ENCODE measurements at places on chromosomes 16 and 17. TPM values are rescaled to one million over a fixed set of nuclear protein-coding genes. Genes with fewer than 3 reads are reported as not detected.
A peak's percentile ranks its signal among the peaks of the same experiment; 100 is the strongest.

- no peak for DNase-seq
Measured at GRCh38 chr17:66313995-66314659, 11.7 kb downstream of the PRKCA start.

The RRAD gene
- 0.94 TPM for total RNA-seq

DNA sequence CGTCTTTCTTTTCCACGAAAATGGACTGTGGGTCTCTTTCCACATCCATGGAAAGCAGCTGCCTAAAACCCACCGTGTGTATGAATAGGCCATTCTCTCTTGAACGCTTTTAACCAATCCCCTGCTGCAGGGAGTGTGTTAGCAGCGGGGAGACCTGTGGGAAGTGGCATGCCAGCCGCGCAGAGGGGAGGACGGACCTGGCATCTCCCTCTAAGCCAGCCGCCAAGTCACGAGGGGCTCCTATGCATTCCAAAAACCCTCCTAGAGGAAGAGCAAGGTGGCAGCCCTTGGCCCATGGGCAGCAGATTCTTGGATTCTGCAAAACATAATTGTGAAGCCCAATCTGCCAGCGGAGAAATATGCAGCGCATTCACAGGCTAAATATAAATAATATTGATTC is 15.4 kb downstream of the RBFOX3 start:
- no peak for DNase-seq

- DNase-seq = no peak
Measured at GRCh38 chr17:60314423-60314822, 77.5 kb downstream of the USP32 start.

DNA sequence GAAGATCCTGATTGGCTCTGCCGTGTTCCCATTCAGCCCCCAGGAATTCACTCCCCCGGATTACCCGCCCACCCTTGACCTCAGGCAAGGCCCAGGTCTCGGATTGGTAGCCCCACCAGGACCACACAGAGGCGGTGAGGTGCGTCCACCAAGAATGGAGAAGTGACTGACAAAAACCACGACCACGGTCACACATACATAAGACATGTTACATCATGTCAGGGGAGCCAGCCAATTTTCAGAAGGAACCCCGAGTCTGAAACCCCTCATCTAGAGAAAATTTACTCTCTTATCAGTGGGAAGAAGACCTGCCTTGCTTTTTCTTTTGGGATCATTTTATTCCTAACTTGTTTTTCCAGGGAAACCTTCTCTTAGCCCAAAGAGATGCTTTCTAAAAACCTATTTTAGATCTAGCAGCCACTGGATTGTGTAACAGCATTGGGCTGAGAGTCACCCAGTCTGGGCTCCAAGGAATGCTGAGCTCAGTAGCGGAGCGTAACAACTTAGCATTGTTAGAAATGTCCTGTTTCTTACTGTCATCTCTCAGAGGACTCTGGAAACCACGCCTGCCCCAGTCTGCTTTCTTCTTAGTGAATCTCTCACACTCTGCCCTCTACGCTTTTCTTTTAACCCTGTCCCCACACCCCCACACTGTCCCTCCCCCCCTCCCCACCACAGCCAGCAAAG is 164.1 kb downstream of the CMIP start:
- DNase-seq = no peak

GRCh38 chr17:77666881-77667395 is 291.6 kb upstream of the TNRC6C start:
- DNase-seq = no peak

- DNase-seq = no peak
Measured at GRCh38 chr17:8628172-8628571, 2.4 kb downstream of the MYH10 start.

DNA sequence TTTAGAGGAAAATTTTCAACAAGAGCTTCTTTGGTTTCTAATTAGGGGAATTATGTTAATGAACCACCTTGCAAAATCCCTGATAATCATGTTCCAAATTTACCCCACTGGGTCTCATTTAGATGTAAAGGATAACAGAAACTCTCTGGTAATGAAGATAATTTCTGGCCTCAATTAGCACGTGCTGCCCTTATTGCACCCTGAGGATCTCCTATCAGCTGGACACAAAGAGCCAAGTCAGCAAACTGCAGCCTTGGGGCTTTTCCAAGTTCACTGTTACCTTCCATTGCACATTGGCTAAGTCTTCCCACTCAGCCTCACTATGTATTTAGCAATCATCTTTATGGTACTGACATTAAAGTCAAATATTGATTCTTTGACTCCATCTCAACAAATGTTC is 78.1 kb downstream of the GP2 start:
- DNase-seq = no peak

The TLCD1 gene
- not detected for total RNA-seq

GRCh38 chr16:80824623-80825364 is 20.4 kb upstream of the CDYL2 start:
- no peak for DNase-seq

DNA sequence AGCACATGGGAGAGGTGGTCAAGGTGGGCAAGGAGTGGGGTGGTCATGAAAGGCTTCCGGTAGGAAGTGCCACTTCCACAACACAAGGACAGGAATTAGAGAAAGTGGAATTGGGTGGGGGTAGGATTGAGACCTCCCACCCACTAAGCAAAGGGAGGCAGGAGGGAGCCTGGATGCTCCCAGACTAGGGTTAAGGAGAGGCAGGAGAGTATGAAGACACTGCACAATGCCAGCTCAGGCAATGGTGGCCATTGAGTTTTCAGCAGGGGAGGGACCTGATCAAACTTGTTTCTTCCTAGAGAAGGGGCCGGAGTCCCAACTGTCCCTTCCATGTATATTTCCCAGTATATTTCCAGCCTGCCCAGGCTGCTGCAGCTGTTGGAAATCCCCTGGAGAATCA is 3.1 kb upstream of the RAB11FIP4 start:
- DNase-seq = no peak

The ADAD2 gene
- not detected for total RNA-seq

The TBC1D28 gene
- not detected for total RNA-seq

The KCNH4 gene
- total RNA-seq = 0.31 TPM

The FOXN1 gene
- not detected for total RNA-seq

DNA sequence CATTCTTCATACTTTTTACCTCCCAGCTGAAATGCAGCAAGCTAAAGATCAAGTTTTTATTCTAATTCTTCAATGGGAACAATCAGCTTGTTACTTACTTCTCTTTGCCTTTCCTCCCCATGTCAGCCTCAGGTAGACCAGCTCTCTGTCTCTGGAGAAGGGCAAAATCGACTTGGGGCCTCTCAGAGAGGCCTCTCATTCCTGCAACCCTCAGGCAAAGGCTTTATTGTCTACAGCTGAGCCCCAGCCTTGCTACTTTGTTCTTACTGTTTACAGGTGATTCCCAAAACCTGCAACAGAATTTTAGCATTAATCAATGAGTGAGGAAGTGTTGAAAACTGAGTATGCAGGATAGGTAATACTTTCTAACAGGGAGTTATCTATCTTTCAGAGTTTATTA is 148.6 kb downstream of the KIF2B start:
- no peak for DNase-seq

DNA sequence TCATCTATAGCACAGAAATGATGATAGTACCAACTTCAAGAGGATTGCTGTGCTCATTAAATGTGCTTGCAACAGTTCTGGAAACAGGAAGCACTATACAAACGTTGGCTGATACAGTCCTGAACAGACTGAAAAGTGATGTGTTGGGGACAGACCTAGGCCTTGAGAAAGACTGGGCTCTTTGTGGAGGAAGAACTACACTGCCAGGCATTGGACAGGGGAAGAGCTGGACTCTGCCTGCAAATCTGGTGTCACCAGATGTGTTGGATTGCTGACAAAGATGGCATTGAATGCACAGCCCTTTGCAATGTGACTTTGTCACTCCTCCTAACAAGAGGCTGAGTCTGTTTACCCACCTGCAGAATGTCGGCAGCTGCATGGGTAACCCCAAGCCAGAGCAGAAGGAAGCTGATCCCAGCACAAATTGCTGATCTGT is 12.4 kb upstream of the ST6GALNAC2 start:
- DNase-seq = peak; percentile 49

DNA sequence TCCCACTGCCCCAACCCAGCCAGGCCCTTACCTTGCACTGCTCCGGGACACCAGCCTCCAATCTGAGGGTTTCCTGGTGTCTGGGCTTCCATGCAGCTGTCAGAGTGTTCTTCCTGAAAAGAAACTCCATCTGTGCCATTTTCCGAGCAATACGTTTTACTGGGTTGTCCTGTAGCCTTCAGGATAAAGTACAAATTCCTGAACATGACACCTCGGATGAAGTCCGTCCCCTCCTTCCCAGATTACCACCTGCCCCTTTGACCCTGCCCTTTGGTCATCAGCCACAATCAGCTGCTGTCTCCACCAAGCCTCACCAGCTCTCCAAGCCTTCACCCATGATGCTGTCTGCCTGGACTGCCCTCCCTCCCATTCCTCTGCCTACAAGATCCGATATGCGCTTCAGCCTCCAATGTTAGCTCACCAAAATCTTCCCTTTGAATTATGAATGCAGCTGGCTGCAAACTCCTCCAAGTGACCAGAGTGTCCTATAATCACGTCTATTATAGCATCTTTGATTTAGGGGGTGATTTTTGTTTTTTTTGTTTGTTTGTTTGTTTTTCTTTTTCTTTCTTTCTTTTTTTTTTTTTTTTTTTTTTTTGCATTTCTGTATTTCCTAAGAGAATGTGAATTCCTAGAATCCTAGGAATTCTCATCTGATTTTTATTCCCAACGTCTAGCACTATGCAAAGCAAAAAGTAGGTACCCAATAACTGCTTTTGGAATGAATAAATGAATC is 60.6 kb upstream of the KIFC3 start:
- no peak for DNase-seq

The FAM83G gene
- total RNA-seq = 0.16 TPM

GRCh38 chr17:75783069-75783783 is 1.4 kb upstream of the UNK start:
- no peak for DNase-seq

- DNase-seq = no peak
Measured at GRCh38 chr17:50640686-50641351, 6.1 kb downstream of the ABCC3 start.

GRCh38 chr17:15245054-15245453 is 20.1 kb downstream of the PMP22 start:
- no peak for DNase-seq

The NDEL1 gene
- 47.7 TPM for total RNA-seq

- DNase-seq = no peak
Measured at GRCh38 chr17:50027881-50028735, 27.8 kb upstream of the ITGA3 start.

DNA sequence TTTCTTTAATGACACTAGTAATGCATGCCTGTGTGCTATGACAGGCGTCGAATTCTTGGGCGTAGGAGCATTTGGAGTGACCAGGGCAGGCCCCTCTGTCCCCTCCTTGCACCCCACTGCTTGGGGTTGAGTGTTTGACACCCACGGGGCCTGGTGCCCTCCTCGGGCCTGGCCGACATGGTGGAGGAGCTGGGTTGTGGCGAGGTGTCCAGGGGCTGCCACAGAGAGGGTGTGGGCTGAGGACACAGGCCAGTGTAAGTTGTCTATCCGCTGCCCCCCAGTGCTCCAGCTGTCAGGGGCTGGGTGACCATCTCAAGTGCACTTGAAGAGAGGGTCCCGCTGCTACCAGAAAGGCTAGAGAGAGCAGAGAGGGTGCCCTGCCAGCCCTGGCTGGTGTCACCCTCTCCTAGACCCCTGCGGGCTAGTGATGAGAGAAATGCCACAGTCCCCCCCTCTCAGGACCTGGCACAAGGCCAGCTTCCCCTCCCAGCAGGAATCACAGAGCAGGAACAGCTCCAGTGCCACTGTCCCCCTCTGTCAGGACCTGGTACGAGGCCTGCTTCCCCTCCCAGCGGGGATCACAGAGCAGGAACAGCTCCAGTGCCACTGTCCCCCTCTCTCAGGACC is 30.5 kb downstream of the MGRN1 start:
- DNase-seq = no peak

- DNase-seq = no peak
Measured at GRCh38 chr16:86571530-86571915, 4.9 kb downstream of the FOXC2 start.

DNA sequence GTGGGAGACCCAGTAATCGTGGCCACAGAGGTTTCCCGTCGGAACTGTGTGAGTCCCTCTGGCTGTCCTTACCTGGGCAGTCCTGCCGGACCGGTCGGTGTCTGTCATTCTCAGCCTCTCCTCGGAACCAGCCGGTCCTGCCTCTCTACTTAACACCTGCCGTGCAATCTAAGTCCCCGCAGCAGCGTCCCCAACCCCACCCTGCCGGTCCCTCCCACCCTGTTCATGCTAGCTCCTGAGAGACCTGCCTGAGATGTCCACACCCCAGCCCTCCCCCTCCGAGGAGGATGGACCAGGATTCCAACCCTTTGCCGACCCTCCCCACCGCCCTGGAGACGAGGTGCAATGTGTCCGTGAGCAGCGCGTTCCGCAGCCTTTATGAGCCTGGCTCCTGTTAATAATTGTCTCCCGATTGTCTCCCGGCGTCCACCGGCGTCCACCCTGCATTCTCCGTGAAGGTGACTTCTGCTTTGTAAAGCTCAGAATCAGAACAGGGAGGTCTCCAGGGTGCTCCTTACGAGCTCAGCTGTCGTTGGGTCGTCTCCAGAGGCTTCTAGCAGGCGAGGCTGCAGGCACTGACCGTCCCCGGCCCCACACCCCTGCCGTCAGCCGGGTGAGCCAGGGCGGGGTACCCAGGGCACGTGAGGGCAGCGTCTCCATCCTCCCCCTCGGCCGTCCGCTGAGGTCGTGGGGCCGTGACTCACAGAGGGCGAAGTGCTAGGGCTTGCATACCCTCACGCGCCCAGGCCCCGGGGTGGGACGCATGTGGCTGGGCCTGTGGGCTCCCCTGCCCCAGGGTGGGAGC is 10.1 kb downstream of the METRNL start:
- no peak for DNase-seq

- DNase-seq = no peak
Measured at GRCh38 chr16:46932802-46933201, 40.7 kb downstream of the DNAJA2 start.

The MGRN1 gene
- 41.5 TPM for total RNA-seq

- DNase-seq = no peak
Measured at GRCh38 chr16:12519986-12520385, 283.7 kb downstream of the CPPED1 start.

The CCL7 gene
- not detected for total RNA-seq

DNA sequence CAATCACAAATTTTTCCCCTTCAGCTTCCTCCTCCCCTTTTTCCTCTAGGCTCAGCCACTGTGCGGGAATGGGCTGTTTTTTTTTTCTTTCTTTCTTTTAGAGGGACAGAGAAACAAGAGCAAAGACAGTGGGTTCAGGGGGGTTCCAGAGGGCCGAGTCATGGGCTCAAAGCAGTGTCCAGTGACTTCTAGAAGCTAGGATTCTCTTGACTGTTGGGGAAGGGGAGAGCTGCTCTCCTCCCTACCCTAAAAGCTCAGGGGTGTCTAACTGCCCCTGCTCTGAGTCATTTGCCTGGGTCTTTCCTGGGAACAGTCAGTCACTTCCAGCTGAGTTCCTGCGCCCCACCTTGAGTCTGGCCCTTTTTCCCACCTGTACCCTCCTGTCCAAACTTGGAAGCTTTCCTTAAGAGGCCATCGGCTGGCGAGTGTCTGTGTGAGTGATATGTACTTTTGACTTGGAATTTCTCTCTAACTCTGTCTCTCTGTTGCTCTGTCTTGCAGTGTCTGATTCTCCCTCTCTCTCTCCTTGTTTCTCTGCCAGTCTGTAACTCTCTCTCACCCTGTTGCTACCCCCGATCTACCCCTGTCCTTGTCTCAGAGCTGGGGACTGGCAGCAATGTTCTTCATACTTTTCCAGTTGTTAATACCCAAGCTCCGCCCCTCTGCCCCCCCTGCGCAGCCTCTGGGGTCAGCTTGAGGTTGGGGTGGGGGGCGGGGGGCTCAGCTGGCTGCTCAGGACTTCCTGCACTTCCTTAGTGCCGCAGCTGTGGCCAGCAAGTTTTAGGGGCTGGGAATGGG is 2.4 kb downstream of the THRA start:
- DNase-seq = no peak

GRCh38 chr17:64240261-64240740 is 22.8 kb downstream of the TEX2 start:
- no peak for DNase-seq

The HBZ gene
- 0.31 TPM for total RNA-seq

Data from occipital lobe (tissue), 3 donors.